ENCODE measurements at places on chromosomes 12 and 14.

DNA sequence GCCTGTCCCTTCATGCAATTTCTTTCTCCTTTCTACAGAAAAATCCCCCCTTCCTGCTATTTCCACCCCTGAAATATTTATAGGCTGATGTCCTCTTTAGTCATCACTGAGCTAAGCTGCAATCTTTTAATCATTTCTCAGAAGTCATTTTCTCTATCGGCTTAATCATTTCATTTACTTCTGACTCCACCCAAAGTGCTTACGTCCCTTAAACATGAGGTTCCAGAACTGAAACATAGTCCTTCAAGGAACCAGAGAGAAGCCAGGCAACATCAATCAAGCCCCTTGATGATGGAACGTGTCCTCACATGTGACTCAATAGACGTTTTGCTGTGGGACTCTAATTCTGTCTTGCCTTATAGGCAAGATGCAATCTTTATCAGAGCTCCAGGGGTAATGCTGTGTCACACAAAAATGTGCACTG is 148.7 kb upstream of the KRR1 start:
- no peak for DNase-seq

DNA sequence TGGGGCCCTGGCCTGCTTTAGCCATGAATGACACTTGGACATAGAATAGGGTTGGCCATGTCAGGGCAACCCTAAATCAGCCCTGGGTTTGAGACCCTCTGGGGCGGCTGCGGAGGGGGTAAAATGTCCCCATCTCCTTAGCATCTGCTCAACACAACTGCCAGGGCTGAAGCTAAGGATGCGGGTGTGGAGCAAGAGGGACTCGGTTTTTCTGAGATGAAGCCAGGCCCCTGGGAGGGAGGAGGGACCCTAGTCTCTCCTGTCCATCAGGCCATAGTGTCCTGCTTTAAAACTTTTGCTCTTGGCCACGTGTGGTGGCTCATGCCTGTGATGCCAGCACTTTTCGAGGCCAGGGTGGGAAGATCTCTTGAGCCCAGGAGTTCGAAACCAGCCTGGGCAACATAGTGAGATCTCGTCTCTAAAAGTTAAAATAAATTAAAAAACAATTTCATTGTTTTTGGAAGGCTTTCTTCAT is 778 bp upstream of the C1R start:
- DNase-seq: no peak

DNA sequence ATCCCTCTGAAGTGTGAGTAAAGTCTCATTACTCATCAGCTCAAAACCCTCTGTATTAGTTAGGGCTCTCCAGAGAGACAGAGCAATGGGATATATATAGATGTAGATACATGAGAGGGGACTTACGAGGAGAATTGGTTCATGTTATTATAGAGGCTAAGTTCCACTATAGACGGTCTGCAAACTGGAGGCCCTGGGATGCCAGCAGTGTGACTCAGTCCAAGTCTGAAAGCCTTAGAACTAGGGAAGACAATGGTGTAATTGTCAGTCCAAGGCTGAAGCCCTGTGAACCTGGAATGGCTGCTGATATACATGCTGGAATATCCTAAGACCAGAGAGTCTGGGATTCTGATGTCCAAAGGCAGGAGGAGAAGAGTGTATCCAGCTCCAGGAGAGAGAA is 57.3 kb upstream of the CEP83 start:
- no peak for DNase-seq

- DNase-seq: no peak
Observed at GRCh38 chr12:65305346-65305950, 27.0 kb downstream of the MSRB3 start.

- no peak for DNase-seq
Observed at GRCh38 chr12:93990832-93991803, 157.3 kb upstream of the PLXNC1 start.

- DNase-seq: no peak
Observed at GRCh38 chr14:75375983-75376382, 51.8 kb upstream of the JDP2 start.

DNA sequence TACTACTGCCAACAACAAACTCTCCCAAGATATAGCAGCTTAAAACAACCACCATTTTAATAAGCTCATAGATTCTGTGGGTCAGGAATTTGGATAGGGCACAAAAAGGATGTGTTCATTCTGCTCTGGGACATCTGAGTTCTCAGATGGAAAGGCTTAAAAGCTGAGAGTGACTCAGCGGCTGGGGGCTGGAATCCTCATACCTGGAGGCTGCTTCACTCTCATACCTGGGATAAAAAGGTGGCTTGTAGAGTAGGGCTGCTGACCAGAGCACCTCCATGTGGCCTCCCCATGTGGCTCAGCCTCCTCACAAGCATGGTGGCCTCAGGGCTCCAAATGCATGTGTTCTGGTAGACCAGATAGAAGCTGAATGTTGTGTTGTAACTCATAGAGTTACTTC is 20.2 kb upstream of the PELI2 start:
- no peak for DNase-seq

GRCh38 chr12:103677341-103677740 is 90.3 kb downstream of the STAB2 start:
- no peak for DNase-seq

DNA sequence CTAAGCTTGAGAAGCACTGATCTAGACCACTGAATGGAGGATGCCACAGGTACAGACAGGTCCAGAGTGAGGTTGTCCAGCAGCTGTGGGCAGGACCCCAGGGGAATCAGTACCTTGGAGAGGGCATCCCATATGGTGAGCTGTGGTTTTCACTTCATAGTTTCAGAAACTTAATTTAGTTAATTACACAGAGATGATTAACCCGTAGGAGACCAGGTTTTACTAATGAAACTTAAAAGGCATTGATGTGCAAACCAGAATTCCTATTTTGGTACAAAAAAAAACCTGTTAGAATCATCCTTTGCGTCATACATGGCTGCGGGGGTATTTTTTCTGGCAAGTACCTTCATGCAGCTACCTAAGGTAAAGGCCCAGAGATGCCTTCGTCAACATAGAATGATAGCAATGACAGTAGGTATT is 159.3 kb downstream of the DACT1 start:
- no peak for DNase-seq

Data from stimulated activated CD8-positive, alpha-beta memory T cell treated with anti-CD3 and anti-CD28 coated beads, Interleukin-15, amount 100 ng/mL, for 24 hours (primary cell).